CD4-positive, alpha-beta T cell treated with Interleukin-10 for 1 hour (primary cell): ENCODE measurements at places on chromosomes 13 and 19.

GRCh38 chr13:80237646-80238045 is 103.3 kb downstream of the SPRY2 start:
- no peak for DNase-seq

DNA sequence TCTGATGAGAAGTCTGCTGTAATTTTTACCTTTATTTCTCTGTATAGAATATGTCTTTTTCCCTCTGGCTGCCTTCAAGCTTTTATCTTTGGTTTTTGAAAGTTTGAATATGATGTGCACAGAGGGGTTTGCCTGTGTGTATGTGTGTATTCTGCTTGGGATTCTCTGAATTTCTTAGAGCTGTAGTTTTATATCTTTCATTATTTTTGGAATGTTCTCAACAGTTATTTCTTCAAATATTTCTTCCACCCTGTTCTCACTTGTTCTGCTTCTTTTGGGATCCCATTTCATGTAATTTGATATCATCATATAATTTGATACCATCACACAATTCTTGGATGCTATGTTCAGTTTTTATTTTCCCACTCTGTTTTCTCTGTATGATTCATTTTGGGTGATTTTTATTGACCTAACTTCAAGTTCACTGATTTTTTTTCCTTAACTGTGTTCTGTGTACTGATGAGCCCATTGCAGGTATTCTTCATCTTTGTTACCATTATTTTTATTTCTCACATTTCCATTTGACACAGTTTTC is 7.5 kb downstream of the COG3 start:
- no peak for DNase-seq

- no peak for DNase-seq
Measured at GRCh38 chr19:46605356-46605821, 4.3 kb downstream of the CALM3 start.

DNA sequence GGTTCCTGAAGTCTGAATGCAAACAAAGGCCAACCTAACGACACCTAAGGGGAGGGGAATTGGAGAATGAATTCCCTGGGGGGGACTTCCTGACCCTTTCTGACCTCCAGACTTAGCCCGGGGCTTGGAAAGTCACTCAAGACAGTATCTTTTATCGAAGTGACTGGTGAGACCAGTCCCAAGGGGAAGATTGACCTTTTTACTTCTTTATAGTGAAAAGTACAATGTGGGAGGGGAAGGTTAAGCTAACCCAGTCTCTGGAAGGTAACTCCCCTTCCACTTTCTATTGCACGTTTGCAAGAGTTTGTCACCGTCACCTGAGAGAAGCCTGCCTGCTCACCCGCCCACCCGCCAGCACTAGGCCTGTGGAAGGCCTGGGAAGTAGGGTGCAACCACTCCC is 111.9 kb downstream of the EFNB2 start:
- no peak for DNase-seq

GRCh38 chr13:34567597-34567996 is 374.5 kb upstream of the NBEA start:
- no peak for DNase-seq

GRCh38 chr19:38265213-38265861 is 964 bp downstream of the SPINT2 start:
- no peak for DNase-seq

GRCh38 chr19:29785955-29786589 is 25.7 kb upstream of the CCNE1 start:
- DNase-seq: peak; percentile 13

DNA sequence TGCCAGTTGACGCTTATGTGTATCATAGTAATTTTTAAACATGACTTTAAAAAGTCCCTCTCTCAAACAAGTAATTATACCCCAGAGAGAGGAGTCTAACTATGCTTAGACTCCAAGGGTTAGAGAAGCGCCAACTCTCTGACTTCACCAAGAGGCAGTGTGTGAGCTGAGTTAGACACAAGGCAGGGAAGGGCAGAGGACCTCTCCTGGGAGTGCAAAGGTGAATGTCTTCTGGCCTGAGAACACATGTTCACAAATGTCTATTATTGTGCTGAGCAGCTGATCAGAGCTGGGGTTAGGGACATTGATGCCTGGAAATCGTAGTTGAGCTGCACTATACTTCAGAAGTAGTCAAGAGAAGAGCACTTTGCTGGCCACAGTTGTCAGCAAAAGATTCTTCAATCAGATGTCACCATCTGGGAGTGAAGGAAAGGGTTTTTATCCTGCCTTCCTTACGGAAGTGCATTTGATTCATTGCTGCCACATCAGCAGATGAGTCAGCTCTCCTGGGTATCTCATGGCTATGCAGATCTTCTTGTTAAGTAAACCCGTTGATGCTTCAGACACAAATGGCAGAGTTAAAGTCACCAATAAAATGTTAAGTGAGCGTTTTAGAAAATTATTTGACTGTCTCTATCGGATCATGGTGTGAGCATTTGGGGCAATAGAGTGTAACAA is 283.2 kb upstream of the ARGLU1 start:
- DNase-seq: no peak

- DNase-seq: no peak
Measured at GRCh38 chr13:80195649-80196048, 145.3 kb downstream of the SPRY2 start.

DNA sequence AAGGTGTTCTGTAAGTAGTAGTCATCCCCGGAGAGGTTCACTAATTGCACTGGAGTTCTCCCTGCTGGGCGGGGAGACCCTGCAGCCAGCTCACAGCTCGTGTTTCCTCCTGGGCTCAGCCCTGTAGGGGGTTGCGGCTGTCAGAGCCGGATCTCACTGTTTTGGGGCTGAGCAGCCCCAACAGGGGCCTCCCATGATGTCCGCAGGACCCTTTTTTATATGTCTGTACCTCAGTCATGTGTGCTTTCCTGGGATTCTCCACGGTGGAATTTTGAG is 130.2 kb upstream of the MCF2L start:
- DNase-seq: no peak

DNA sequence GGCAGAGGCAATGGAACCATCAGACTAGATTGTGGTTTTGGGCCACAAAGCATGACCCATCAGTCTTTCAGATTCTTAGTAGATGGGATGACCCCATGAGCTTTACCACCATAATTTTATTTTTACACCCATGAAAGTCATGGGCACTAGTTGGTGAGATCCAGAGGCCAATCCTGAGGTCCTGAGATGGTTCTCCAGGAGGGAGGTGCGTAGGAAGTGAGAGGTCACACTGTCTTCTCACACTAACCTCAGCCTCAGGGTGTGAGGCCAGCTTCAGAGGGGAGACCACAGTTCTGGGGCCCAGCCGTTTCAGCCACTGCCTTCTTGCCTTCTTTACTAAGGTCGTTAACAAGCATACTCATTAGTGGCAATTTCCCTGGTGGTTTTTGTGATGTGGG is 106.4 kb downstream of the AKAP11 start:
- DNase-seq: no peak

GRCh38 chr19:49441210-49441959 is at the start of gene SLC17A7:
Gene SLC17A7, minus strand, starts transcription at chr19:49441527. Its CDS starts 148 bp downstream, at chr19:49441379.
- DNase-seq: peak; percentile 56

DNA sequence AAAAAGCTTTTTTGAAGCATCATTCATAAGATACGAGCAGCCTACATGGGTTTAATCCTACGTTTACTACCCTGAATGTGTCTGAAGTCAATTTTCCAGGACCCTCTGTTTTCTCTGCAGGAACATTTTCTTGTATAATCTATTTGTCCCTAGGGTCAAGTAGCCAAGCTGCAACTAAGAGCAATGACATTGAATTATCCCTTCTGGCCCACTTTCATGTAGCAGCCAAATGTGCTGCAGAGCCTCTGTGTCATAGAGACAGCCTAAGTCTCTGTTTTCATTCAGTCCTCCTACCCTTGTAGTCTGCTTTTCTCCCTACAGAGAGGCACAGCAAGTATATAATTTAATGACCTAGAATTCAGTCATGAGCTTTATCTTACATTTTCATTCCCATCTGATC is 82.1 kb downstream of the ZAR1L start:
- no peak for DNase-seq

DNA sequence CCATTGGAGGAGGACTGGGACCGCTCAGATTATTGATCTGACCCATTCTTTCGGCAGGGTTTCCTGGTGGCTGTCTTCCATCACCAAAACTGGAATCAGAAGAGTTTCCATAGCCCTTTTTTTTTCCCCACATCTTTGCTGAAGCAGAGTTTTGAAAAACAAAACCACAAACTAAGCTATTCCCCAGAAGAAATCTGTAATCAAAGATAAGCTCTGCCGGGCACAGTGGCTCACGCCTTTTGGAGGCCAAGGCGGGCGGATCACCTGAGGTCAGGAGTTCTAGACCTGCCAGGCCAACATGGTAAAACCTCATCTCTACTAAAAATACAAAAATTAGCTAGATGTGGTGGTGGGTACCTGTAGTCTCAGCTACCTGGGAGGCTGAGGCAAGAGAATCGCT is 4.2 kb upstream of the ICAM1 start:
- no peak for DNase-seq

DNA sequence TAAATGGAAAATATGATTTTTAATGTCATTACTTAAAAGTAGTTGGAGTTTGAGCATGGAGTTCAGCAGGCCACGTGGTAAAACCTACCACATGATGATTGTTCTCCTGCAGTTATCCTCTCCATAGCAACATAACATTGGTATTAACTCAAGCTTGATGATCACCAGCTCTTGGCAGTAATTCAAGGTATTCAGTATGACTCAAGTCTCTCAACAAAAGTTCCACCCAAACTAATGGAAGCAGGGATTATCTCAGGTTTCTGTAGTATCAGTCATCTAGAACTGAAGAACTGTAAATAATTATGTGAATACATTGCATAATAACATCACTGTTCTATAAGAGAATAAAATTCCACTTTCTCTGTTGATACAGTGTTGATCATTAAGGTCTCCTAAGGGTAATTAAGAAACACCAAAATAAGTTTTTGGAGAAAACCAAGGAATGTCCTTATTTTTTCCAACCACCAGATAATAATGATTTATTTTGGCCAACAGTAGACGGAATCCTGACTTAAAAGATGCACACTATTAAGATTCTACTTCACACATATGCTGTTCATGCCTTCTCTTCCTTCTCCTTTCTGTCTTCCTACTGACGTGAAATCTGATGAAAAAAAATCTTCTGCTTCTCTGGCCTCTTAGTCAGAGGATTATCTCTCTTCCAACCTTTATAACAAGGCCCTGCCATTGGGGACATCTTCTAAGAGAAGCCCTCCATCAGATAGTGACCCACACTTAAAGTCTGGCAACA is 1092.3 kb downstream of the EFNB2 start:
- DNase-seq: no peak

DNA sequence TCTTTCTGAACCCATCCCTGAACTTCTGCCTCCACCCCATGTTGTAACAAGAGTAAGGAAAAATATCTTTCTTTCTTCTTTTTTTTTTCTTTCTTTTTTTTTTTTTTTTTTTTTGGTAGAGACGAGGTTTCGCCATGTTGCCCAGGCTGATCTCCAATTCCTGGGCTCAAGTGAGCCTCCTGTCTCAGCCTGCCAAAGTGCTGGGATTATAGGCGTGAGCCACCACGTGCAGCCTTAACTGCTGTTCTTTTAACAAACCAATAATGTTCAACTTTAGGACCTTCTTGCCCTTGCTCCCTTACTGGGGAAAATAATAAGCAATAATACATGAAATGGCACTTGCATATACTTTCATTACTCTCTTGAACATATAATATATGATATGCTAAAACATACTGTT is 19.6 kb downstream of the GPR183 start:
- DNase-seq: no peak
